D721Med (cell line): ENCODE measurements at places on chromosomes 2 and 18.

DNA sequence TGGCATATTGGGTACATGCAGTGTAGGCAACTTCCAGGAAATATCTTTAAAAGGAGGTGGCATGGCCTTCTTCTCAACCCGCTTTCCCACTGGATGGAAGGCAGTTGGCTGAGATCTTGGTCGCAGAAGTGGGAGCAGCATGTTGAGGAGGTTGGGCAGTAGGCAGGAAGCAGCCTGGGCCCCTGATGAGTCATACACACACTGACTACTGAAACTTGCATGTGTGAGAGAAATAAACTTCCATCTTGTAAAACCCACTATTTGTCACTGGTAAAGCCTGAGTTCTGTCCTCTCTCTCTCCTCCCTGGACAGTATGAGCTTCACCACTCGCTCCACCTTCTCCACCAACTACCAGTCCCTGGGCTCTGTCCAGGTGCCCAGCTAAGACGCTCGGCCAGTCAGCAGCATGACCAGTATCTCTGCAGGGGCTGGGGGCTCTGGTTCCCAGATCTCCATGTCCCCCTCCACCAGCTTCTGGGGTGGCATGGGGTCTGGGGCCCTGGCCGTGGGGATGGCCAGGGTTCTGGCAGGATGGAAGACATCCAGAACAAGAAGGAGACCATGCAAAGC, 233.8 kb upstream of the SPRED2 start:
- DNase-seq = no peak

GRCh38 chr2:28997237-28997846, 16.2 kb downstream of the TOGARAM2 start:
- DNase-seq = no peak

- no peak for DNase-seq
These were observed 6.4 kb upstream of the SAG start for GRCh38 chr2:233301248-233301647.

DNA sequence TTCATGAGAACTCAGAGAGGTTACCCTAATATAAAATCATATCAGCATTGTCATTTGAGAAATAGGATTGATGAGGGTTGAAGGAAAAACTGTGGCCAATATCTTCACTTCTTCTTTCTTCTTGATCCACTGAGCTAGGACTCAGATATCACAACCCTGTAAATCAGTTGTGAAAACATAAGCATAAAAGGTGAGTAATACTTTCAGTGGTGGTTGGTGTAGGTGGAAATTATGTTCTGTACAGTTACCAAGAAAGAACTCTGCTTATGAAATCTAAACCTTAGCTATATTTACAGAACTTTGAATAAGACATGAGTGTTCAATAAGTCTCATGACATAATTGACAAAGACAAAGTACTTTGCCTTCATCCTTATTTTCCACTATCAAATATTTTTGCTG, 56.3 kb downstream of the PAX3 start:
- no peak for DNase-seq
